Posterior cingulate gyrus (tissue), 11 donors: ENCODE measurements at places on chromosomes 5 and 9.

DNA sequence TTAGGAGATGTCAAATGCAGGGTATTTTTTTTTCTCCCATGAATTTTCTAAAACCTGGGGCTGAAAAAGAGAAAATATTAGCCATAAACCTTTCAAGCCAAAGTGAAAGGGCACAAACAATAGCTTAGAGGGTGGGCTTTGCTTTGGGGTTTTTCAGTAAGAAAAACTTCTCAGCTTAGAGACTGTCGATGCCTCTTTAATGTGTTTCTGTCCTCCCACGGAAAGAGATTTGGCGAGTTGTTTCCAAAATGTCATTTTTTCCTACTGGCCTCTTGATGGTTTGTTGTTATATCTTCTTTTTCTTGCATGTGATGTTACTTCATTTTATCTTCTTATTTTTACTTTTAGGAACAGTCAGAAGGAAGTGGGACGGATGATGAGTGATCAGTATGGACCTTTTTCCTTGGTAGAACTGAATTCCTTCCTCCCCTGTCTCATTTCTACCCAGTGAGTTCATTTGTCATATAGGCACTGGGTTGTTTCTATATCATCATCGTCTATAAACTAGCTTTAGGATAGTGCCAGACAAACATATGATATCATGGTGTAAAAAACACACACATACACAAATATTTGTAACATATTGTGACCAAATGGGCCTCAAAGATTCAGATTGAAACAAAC is 177.3 kb downstream of the SMARCA2 start:
- DNase-seq, result no peak

GRCh38 chr5:103589357-103589756 is 26.8 kb upstream of the NUDT12 start:
- no peak for DNase-seq

DNA sequence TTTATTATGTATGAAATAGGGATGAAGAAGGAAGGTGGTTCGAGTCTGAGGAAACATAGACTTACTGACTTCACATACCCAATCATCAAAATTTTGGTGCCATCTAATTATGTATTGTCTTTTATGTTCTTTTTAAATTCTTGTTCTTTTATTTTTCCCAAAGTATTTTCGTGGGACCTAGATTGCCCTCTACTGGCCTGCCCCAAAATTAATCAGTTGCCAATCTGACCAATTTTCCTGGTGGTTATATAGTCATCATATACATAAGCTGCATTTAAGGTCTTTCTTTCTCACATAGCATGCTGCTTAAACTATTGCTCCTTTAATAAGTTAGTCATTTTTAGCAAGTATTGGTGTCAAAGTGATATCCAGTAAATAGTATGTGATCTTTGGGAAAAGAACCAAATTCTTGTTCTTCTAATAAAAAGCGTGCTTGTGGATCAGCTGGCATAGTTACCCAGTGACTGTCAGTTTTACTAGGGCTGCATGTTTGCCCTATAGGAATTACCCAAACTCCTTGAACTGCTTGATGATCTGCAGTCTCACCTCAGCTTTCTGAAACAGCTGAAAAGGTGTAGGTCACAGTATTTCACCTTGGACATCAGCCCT is 223.5 kb downstream of the SH3GL2 start:
- DNase-seq, result no peak

- DNase-seq, result no peak
Measured at GRCh38 chr5:123000731-123001130, 35.8 kb downstream of the PPIC start.

- no peak for DNase-seq
Measured at GRCh38 chr5:151703227-151703626, 16.5 kb upstream of the SPARC start.

GRCh38 chr9:34216325-34216724 is 37.5 kb downstream of the UBAP1 start:
- no peak for DNase-seq

DNA sequence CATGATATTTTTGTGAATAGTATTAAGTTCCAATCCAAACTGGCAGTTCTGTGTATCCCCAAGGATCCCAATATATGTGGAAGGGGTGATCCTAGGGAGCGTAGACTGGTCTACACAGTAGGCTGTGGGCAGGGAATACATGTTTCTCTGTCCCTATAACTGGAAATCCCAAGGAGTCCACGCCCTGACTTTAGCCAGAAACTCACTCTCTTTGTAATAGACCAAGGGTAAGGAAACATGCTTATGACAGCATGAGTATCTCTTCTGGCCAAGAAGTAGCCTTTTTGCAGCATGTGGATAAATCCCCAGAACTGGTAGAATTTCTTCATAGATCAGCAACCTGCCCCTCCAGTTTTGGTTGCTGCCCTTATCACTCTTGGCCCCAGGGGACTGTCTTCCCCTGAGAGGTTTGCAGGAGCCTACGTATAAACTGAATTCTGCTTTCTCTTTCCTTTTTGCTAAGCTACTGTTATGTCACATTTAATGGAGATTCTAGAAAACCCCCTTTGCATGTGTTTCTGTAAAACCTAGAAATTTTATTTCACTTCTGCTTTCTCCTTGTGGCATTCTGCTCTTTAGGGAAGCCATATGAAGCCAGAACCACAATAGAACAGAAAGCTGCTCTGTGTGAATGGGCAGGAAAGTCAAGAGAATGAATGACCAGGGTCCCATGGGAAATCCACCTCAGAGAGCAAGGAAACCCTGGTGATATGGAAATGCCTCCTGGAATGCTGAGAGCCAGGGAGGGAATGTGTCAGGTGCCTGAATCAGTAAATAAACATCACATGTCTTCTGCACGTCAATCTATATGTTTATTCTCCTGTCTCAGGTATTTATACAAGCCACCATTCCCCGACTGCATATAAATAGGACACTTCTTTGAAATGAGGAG is 3.5 kb downstream of the IFNA2 start:
- DNase-seq, result no peak

GRCh38 chr5:142151436-142152383 is 43.1 kb downstream of the NDFIP1 start:
- no peak for DNase-seq

- DNase-seq, result no peak
Measured at GRCh38 chr9:100011062-100011681, 87.6 kb downstream of the ERP44 start.

DNA sequence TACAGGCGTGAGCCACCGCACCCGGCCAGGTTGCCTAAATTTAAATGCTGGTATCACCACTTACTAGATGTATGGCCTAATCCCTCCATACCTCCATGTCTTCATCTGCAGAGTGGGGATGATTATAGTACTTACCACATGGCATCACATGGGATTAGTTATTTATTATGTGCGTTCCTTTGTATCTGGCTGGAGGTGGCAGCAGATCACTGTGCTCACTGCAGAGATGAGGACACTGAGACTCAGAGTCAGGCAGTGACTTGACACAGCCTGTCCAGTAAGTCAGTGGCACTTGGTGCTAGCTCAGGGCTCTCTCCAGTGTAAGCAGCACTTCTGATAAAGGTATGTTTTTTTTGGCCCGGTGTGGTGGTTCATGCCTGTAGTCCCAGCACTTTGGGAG is 38.4 kb upstream of the HAND1 start:
- DNase-seq, result no peak

DNA sequence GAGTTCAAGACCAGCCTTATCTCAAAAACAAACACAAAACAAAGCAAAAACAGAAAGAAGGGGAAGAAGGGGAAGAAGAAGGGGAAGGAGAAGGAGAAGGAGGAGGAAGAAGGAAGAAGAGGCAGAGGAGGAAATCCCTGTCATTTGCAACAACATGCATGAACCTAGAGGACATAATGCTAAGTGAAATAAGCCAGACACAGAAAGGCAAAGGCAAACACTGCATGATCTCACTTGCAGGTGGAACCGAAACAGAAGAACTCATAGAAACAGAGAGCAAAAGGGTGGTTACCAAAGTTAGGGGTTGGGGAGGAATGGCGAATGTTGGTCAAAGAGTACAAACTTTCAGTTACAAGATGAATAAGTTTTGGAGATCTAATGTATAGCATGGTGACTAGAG is 135.4 kb downstream of the UGCG start:
- DNase-seq, result no peak

DNA sequence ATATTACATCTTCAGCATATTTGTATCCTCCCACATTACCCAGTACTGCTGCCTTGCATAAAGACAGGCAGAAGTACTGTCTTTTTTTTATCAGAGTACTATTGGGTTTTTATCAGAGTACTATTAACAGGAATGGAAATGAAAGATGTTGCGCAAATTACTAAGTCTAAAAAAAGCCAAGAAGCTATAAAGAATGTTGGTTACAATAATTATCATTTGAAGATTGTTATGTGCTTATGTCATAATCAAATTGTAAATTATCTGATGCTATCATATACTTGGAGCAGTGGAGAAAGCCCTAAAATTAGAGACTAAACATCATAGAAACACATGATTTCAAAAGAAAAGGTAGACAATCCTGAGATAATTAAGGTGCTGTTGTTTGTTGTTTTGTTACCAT is 188.8 kb downstream of the CCDC192 start:
- DNase-seq, result no peak

DNA sequence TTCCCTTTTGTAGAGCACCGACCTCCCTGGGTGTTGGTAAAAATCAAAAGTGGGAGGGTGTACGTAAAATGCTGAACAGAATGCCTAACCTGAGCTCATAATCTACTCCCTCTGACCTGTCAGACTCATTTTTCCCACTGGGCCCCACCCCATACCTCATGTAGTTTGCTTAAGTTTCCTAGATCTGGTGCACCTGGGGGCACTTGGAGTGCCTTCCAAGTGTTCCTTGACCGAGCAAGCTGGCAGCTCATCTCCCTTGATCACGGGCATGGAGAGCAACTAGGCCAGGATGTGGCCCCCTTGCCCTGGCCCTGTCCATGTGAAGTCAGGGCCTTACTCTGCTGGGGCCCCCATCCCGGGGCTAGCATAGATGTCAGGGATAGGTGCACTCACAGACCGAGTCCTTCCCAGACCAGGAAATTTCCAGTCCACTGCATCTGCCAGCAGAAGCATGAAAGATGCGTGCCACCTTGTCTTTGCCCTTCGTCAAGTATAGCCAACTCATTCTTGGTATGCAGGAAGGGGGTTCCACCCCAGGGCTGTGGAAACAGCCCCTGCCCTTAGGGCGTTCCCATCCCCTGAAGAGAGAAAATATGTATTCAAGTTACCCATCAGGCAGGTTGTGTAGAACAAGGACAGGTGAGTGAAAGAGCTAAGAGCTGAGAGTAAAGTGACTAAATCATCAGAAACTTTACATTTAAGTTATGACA is 41.9 kb downstream of the SLC22A5 start:
- no peak for DNase-seq

GRCh38 chr5:168602517-168602916 is 23.3 kb upstream of the PANK3 start:
- DNase-seq, result no peak

DNA sequence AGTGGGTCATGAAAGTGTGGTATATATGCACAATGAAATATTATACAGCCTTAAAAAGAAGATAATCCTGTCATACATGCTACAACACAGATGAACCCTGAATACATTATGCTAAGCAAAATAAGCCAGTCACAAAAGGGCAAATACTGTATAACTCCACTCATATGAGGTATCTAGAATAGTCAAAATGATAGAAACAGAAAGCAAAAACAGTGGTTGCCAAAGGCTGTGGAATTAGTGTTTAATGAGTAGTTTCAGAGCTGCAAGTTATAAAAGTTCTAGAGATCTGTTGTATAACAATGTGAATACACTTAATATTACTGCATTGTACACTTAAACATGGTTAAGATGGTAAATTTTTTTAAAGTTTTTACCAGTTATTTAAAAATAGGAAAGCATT is 135.0 kb downstream of the OXCT1 start:
- no peak for DNase-seq

DNA sequence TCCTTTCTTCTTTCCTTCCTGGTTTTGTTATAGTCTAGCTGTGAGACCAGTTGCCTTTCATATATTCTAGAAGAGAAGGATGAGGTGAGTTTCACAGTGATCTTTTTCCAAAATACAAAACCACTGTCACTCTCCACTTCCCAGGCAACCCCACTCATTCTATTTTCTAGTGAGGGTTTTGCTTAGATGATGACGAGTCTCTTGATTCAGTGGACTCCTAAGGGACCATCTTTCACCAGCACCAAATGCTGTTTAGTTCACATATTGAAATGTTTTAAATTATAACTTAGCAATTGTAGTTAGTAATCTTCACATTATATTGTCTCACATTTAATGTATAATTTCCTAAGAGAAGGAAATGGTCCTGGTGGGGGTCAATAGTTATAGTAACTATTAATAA is 25.2 kb downstream of the PIK3R1 start:
- no peak for DNase-seq

DNA sequence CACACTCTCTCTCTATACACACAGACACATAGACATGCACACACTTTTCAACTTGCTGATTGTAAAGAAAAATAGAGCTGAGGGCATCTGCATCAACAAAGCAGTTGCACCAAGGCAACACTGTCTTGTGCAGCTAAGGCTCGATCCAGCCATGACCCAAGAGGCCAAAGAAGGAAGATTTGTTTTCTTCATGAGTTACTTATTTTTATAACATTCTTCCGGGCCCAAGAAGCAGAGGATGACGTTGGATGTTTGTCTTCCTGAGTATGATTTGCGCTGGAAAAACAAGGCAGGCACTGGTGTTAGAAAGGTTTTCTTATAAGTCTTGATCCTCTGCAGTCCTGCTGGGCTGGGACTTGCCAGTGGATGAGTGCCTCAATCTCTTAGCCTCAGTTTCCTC is 344.1 kb downstream of the ADAMTS6 start:
- no peak for DNase-seq

DNA sequence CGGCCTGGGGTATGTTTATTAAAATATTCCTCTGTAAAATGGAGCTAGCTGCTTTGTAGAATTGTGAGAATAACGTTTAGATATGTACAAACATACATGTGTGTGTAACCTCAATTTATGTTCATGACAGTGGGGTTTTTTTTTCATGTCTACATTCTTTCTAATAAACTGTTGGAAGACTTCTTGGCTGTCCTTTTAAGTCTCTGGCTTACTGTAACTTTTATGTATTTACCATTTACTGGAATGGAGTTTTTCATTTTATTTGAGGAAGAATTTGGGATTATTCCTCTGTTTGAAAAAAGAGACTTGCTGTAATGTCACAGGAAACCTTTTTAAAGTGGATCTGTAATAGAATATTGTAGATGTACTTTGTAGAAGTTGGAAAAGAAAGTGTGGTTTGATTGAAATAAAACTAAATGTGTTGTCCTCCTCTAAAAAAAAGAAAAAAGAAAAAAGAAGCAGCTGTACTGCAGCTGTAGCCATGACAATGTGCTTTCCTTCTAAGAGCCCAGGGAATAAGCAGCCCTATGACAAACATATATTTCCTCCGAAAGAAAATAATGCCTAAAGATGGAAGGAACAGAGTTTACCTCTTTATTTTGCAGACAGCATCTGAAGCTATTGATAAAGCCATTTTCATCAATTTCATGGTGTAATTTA is 71.2 kb upstream of the FREM1 start:
- DNase-seq, result no peak

DNA sequence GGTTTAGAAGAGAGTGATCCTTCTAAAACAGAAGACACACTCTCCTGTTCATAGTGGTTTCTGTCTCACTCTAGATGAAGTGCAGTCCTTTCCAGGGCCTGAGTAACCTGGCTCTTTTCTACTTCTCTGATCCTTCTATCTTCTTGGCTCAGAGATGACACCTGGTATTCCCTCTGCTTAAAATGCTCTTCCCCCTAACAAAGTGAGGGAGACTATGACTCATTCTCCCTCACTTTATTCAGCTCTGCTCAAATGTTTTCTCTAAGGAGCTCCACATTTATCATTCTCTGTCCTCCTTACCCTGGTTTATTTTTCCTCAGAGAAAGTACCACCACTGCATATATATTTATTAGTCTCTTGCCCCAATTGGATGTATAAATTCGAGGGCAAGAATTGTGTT is 24.6 kb downstream of the TUT7 start:
- no peak for DNase-seq
